ENCODE measurements at places on chromosomes 16 and 17.

- DNase-seq, result no peak
Measured at GRCh38 chr17:47708312-47708863, 14.4 kb downstream of the TBKBP1 start.

DNA sequence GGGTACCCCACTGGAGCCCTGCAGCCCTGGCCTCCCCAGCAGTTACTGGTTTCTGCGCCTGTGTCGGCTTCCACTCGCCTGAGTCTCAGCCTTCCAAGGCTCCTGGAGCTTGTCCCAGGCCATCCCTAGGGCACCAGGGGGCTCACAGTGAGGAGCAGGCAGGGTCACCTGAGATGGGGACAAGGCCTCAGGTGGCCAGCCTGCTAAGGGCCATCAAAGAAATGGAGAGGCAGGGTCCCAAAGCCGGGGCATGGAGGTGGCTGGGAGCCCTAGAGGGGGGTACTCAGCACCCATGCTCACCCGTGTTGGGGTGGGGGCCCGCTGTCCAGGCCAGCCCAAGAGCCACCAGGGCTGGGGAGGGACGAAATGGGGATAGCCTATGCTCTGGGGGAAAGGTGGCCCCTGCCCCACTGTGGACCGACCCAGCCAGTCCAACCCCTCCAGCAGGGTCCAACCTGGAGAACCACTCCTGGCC lies 1.3 kb downstream of the FASN start:
- no peak for DNase-seq

DNA sequence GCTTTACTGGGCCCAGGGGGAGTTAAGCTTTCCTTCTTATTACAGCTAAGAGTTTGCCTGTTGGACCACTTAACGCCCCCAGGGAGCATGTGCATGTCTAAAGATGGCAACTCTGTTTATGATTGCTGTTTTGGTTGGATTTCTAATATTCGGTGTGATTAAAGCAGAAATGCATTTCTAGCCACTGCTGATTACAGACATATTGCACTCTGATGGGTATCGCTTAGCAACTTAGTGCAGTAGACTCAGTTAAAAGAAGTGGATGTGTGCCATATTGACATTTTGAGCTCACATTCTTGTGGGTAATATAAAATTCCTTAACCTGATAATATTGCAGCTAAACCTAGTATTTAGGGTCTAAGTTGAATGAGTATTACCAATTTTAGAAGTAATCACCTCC lies 4.2 kb downstream of the NF1 start:
- DNase-seq, result no peak

DNA sequence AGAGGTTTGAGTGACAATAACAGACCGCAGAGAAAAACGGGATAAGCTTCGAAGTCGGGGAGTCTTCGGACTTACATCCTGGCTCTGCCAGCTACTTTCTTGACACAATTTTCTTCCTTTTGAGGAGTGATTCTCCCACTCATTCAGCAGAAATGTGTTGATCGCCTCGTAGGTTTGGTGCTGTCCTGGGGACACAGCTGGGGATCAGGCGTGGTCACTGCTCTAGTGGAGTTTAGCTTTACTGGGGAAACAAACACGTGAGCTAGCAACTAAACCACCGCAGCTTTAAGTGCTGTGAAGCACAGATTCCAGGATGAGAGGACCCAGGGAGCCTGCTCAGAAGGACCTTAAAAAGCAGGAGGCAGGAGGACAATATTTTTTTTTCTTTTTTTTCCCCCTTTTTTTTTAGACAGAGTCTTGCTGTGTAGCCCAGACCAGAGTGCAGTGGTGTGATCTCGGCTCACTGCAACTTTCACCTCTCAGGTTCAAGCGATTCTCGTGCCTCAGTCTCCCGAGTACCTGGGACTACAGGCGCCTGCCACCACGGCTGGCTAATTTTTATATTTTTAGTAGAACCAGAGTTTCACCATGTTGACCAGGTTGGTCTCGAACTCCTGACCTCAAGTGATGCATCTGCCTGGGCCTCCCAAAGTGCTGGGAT lies 858 bp downstream of the NUBP1 start:
- DNase-seq, result no peak

- no peak for DNase-seq
Measured at GRCh38 chr17:38539386-38539785, 66.4 kb downstream of the SRCIN1 start.

DNA sequence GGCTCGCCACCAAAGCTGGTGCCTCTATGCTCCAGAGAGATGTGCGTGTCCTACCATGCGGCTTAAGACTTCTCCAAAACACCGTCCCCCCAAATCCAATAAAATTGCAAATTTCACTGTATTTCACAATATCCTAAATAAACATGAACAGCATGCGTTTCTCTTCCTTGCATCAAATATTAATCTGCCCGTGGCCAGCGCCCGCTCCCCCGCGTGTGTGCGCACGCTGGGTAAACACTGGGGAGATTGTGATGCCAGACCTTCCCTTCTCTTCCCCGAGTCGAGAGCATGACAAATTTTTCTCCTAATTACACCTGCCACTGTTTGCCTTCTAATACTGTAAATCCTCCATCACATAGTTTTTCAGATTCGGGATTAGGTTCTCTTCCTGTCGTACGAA lies 148.1 kb downstream of the MRM1 start:
- no peak for DNase-seq

DNA sequence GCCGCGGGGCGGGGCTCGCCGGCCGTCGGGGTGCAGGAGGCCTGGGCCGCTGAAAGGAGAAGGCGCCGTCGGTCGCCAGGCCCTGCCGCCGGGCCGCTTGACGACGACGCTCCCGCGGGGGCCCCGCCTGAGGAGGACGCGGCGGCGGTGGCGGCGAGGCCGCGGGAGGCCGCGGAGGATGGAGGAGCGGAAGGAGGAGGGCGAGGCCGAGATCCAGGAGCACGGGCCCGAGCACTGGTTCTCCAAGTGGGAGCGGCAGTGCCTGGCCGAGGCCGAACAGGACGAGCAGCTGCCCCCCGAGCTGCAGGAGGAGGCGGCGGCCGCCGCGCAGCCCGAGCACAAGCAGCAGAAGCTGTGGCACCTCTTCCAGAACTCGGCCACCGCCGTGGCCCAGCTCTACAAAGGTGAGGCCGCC lies 430 bp downstream of the HAPSTR1 start:
- DNase-seq, result peak; percentile 77
